GM04504 (cell line): ENCODE measurements at places on chromosomes 2 and 18.

DNA sequence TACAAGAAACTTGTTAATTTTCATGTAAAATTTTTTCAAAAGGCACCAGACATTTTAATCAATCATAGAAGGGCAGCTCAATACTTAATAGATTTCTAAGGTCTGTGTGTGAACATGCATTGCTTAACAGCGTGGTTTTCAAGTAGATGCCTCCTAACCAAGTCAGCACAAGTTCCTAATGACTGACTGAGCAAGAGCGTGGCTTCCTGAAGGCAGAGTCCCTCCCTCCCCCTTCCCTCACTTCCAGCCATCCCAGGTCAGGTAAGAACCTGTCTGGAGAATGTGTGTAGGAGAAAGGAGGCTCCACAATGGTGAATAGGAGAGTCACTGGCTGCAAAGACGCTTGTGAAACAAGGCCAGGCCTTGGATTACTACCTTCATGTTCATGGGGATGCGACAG lies 33.5 kb upstream of the DAPL1 start:
- DNase-seq, result peak; percentile 23

GRCh38 chr2:2101924-2102323 lies 229.2 kb downstream of the MYT1L start:
- no peak for DNase-seq

- no peak for DNase-seq
Measured at GRCh38 chr2:86636842-86637241, 13.2 kb upstream of the RNF103 start.

GRCh38 chr18:47654988-47655387 lies 275.5 kb downstream of the SMAD2 start:
- DNase-seq, result no peak

DNA sequence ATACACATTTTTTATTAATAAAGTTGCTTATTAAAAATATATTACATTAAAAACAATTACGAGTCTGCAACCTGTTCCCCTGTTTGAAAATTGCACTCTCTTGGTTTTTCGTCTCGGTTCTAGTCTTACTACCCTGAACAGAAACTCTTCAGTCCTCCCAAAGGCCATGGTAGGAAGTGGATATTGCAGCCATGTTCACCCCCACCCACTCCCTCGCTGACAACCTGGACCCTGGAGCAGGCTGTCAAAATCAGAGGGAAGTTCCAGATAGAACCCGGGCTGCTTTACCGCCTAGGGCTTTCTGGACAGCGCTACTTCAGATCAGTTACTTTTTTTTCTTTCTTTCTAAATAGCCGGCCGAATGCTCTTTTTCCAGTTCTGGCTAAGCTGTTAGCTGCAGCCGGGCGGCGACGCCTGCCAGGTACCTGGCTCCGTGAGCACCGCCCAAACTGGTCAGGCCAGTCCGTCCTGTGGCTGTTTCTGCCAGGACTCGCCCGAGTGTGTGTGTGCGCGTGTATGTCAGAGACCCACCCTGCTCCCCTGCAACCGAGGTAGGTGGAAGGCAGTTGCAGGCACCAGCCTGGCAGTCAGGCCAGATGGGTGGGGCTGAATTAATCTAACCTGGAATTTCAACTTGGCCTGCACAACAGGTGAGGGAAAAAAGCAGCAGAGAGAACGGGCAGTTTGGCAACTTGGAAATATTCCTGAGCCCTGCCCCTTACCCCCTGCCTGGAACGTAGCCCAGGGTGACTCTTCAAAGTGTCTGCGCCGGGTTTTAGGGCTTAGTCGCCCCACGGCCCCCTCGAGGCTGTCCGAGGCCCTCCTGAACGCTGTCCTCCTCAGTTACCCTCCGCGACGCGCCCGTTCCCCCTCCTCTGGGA lies 1.1 kb upstream of the TET3 start:
- no peak for DNase-seq

GRCh38 chr2:177568390-177568789 lies 175.8 kb downstream of the AGPS start:
- no peak for DNase-seq

DNA sequence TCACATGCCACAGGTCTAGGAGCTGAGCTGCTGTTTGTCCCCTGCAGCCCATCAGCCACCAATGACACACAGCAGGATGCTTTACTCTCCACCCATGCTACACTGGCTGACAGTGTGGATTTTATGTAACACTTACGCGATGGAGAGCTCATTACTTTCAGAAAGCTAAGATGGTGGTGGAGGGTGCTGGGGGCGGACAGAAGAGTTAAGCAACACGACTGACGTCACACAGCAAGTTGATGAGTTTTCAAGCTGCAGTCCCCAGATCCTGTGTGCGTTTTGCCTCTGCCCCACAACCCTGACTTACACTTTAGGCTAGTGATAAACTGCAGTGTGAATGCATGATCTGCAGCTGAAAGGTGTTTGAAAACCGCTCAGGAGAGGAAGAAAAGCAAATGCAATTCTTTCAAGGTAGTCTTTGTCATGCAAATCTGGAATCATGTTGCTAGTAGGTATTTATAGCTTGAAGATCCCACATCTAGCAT lies 42.4 kb downstream of the MRPS5 start:
- DNase-seq, result no peak

DNA sequence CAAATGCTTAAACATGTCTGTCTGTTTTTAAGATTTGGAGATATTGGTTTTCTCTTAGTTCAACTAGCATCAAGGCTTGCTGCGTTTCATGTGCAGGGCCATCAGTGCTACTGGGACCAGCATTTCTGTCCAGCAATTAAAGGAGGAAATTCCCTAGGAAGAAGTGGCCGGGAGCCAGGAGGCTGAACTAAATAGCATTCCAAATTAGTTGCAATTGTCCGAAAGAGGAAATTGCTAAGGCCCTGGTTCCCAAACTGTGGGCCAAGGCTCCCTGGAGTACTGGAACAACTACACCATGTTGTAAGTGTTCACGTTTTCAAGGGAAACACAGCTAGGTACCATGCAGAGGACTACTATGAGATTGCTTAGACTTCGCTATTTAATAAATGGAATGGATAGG lies 257.9 kb downstream of the PTPRM start:
- DNase-seq, result no peak

GRCh38 chr2:110804915-110805314 lies 72.5 kb downstream of the ACOXL start:
- no peak for DNase-seq

DNA sequence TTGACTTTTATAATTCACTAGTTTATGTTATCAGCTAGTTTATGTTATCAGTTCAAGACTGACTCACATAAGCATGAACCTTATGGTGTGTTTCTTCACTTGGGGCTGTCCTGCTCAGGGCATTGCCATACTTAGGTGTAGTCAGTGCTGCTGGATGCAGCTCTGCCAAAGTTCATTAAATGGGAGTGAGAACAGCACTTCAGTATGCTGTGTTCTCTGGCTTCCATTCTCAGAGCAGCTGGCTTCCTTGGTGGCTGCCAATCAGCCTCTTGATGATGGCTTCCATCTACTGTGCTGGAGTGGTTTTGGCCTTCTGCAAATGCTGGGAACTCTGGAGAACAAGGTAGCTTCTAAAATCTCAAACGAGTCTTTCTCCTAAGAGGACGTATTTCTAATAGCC lies 170.7 kb downstream of the TDRD15 start:
- DNase-seq, result no peak

GRCh38 chr2:138112536-138112935 lies 148.3 kb downstream of the HNMT start:
- DNase-seq, result no peak

- DNase-seq, result no peak
Measured at GRCh38 chr18:26003356-26003755, 87.1 kb downstream of the SS18 start.

- peak; percentile 94 for DNase-seq
Measured at GRCh38 chr18:54776282-54776977, 51.8 kb upstream of the RAB27B start.

GRCh38 chr18:10299643-10300042 lies 154.8 kb upstream of the APCDD1 start:
- DNase-seq, result peak; percentile 60

DNA sequence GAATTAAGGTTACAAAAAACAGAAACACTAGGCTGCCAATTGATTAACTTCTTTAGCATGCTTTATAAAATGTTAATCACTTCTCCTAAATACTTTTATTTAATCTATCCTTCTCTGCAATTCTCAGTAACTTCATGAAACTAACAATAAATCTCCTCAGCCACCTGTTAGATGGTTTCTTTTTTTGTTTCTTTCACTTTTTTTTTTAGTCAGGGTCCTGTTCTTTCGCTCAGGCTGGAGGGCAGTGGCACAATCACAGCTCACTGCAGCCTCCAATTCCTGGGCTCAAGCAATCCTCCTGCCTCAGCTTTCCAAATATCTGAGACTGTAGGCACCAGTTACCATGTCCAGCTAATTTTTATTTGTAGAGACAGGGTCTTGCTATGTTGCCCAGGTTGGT lies 213.4 kb upstream of the STK17B start:
- no peak for DNase-seq

- no peak for DNase-seq
Measured at GRCh38 chr2:127887776-127888130, 2.0 kb upstream of the AMMECR1L start.

DNA sequence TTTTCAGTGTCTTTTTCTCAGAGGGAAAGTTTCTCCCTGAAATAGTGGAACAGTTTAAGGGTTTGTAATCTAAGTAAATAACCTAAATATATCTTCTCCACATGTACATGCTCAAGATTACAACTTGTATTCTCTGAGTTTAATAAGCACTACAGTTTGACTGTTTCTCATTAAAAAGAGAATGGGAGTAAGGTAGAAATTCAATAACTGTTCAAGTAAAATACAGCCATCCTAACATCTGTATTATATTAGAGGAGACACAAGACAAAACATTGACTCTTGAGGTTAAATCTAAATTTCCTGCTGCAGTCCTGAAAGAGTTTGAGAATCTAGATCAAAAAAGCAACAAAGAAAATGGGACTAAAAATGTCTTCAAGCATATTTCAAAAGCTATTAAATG lies 73.0 kb upstream of the ZNF397 start:
- DNase-seq, result no peak

DNA sequence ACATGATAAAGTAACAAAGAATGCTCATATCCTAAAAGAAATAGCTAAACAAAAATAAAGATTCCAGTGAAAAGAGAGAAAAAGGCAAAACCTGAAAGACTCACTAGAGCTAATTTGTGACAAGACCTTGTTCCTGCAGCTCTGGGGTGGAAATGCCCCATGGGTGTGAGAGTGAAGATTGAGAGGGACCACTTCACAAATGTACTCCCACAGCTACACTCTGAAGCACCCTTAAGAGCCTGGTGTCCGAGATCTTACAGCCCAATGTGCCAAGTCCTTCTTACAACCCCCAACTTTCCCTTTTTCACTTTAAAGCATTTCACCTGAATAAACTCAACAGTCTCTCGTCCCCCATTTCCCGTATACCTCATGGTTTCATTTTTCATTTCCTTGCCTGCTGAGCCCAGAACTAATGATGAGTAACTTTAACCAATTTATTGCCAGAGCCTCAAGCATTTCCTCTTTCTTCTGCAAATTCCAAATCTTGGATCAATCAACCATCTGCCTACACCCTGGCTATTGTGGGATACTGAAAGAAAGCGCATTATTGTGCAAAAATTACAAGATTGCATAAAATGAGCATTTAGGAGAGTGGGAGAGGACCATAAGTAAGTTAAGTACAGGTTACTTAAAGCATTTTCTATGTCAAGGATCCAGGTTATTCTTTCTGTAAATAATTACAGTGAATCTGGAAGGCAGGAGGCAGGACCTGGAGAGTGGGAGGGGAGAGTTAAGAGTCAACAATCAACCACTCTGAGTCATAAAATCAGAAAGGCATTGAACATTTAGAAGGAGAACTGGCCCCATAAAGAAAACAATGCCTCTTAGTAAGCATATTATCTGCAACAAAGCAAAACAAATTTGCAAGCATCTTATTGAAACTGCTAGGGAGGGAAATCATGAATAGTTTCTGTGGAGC lies 804.4 kb upstream of the CELF4 start:
- no peak for DNase-seq

DNA sequence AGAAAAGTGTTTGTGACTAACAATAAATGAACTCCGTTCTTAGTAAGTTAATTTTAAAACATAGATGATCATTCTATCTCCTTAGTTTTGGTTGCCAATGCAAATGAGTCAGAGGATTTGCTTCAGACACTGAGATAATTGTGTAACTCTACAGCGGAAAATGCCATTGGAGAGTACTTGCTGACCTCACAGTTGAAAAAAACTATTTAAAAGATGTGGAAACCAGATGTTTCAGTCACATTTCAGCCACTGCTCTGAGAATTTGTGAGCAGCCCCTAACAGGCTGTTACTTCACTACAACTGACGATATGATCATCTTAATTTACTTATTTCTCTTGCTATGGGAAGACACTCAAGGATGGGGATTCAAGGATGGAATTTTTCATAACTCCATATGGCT lies at the start of gene TNFAIP6:
Gene TNFAIP6 (plus strand): TSS at position 234 of the 400 bp plus-strand sequence. CDS start 75 bp downstream, at position 309.
- DNase-seq, result peak; percentile 89

DNA sequence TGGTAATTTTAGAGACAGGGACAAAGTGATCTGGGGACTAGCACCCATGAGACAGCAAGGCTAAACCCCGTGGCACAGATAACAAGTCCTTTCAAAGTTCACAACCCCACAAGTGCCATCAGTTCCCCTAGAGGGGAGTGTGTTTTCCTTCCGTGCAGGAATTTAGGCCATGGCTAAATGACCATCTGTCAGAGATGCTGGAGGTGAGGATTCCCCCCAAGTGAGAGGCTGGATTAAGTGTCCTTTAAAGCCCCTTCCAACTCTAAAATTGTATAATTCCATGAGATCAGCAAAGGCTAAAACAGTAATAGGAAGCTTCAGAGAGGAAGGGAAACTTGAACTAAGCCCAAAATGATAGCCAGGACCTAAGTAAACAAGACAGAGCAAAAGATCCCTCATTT lies 8.7 kb downstream of the FEZ2 start:
- DNase-seq, result no peak

DNA sequence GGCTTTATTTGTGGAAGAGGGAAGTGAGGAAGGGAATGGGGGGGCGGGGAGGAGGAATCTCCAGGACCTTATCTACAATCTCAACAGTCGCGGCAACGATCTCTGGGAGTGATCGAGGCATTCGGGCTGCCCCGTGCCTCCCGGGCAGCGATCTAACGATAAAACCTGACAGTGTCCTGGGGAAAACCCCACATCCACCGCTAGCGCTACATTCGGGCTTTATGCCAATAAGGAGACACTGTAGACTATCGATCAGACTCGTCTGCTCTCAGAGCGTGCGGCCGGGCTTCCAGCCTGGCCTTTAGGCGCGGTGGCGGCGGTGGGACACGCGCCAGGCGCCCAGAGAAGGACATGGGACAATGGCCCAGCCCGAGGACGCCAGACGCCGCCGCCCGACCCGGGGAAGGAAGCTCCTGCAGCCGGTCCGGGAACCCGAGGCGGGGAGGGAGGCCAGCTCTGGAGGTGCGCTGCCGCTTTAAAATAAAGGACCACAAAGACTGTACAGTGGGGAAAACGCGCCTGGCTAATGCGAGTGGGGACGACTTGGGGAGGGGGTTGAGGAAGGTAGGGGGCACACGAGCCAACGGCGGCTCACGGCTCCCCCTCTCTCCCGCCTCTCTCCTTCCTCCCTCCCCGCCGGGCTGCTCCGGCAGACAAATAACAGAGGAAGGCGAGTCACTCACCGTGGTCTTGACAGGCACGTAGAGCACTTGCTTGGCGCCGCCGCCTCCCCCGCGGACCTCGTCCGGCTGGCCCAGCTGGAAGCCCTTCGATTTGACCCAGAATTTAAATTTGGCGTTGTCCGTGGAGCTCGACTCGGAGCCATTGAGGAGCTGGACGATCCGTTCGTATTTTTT lies 2.2 kb downstream of the NOL4 start:
- no peak for DNase-seq

- DNase-seq, result no peak
Measured at GRCh38 chr2:6959751-6960150, 42.5 kb downstream of the RNF144A start.
